ENCODE measurements at places on chromosomes 11 and 22. TPM values are rescaled to one million over a fixed set of nuclear protein-coding genes. Genes with fewer than 3 reads are reported as not detected.

TMA7B gene
- 0.66 TPM for total RNA-seq

CALCA gene
- not detected for total RNA-seq

HSPA8 gene
- 923 TPM for total RNA-seq

CD3D gene
- 12.4 TPM for total RNA-seq

SCGB1D4 gene
- total RNA-seq: not detected

SLC17A6 gene
- not detected for total RNA-seq

GAB4 gene
- not detected for total RNA-seq

CHRDL2 gene
- 312 TPM for total RNA-seq

NPAS4 gene
- 1.5 TPM for total RNA-seq

RCOR2 gene
- total RNA-seq: 2.7 TPM

NCF4 gene
- total RNA-seq: 11.3 TPM

ELFN2 gene
- total RNA-seq: 31.2 TPM

PRG3 gene
- not detected for total RNA-seq

Data from mucosa of gallbladder (tissue), 1 donor.